Kasumi-1 (cell line): ENCODE measurements at places on chromosomes 2 and 18.

DNA sequence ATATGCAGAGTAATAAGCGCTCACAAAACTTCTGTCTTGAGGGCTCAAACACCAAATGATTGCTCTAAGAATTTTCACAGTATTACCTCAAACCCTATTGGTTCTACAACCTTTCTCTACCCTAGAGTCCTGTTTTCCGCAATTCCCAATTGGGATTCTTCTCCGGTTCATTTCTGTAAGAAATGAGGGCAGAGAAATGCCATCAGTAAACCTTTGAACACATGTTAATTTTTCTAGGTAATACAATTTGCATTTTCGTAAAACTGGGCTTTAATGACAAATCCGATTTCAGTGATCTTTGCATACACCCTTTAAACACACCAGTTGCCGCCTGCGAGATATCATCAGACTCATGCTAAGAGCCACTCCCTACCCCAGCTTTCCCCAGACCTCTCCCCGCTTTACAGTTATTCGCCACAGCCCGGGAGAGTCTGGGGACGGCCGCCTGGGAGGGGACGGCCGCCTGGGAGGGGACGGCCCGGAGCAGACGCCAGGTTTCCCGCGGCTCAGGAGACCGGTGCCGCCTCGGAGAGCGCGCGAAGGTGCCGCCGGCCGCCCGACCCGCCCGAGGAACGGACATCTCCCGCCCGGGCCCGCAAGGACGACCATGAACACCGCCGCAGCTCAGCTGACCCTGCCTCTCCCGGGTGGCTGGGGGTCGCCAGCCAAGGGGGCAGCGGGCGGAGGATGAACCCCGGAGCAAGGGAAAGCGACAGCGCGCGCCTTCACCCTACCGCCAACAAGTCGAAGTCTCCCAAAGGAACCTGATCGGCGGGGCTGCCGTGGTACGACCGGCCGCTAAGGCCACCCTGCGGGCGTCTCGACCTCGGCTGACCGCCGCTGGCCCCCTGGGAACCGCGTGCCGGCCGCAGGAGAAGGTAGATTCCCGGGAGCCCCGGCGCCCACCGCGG, 463 bp downstream of the SMC6 start:
- peak; percentile 48 for DNase-seq

DNA sequence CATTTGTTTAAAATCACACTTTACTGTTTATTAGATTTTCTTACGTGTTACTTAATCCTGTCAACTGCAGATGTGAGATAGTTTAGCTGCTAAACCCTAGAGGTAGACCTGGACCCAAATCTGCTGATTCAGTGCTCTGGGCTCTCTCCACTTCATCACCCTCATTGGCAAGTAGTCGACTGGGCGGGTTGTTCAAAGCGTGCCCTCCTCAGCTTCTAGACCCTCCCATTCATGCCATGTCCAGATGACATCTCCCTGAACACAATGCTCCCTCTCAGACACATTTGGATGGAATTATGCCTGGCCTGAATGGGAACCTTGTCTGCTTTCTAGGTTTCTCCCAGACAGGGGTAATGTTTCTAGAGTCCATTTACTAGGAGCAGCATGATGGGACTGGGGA, 43.7 kb downstream of the RPIA start:
- DNase-seq: no peak

- no peak for DNase-seq
These were observed 18.6 kb downstream of the SLC16A14 start for GRCh38 chr2:230050136-230050535.

GRCh38 chr2:240170354-240170735, 29.9 kb upstream of the OTOS start:
- DNase-seq: no peak

- no peak for DNase-seq
These were observed 879 bp upstream of the ADAM23 start for GRCh38 chr2:206442474-206442832.

- DNase-seq: no peak
These were observed 89.0 kb downstream of the UGGT1 start for GRCh38 chr2:128180031-128180430.

- DNase-seq: no peak
These were observed 49.9 kb downstream of the KLF7 start for GRCh38 chr2:207115715-207116364.

GRCh38 chr18:79510046-79510685, 114.4 kb downstream of the NFATC1 start:
- DNase-seq: no peak

GRCh38 chr18:66676699-66677098, 72.8 kb upstream of the CDH19 start:
- no peak for DNase-seq

DNA sequence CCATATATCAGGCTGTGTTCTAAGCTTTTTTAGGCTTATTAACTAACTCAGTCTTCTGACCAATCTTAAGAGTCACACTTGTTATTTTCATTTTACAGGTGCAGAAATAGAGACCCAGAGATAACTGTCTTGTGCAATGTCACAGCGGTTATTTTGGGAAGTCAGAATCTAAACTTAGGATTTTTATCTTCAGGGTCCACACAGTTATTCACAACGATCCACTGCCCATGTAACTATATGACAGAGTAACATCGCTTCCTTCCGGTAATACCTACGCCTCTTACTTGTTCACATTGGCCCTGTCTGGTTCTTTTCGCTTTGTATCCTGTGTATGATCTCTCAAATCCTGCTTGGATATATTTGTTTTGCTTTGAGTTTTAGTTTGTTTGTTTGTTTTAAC, 631.7 kb downstream of the LRP1B start:
- DNase-seq: peak; percentile 83

DNA sequence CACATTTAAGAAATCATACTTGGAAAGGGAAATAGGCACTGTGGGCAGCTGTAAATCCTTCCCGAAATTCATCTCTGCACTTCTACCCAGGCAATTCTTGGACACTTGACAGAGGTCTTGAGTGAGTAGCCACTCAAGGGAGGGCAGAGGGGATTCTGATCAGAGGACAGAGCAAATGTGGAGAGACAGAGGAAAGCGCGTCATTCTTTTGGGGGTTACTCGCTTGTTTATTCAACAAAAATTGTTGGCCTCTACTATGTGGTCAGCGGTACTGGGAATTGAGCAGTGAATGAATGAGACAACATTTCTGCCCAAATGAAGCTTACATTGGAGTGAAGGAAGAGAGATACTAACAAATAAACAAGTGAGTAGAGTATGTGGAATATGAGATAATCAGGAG, 41.4 kb upstream of the YES1 start:
- no peak for DNase-seq

DNA sequence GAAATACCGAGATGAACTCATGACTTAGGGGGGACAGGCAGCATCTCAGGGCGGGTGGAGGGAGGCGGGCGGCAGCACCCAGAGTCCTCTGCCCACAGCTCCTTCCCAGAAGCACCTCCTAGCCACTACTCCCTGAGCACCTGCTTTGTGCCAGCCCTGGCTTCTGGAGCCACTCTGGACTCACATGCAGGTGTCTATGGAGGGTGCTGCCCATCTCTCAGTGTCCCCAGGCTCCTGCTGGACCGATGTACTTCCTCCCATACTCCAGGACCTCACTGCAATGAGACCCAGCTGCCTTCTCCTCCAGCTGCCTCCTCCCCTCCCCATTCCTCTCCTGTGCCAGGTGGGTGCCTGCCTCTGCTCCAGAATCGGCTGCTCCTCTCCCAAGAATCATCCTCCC, 22.1 kb upstream of the OTOS start:
- DNase-seq: no peak

- DNase-seq: no peak
These were observed 11.2 kb downstream of the CTDP1 start for GRCh38 chr18:79690586-79691482.

GRCh38 chr2:96512341-96512740, 7.2 kb upstream of the NEURL3 start:
- DNase-seq: no peak
